ENCODE measurements at places on chromosomes 2 and 18.

DNA sequence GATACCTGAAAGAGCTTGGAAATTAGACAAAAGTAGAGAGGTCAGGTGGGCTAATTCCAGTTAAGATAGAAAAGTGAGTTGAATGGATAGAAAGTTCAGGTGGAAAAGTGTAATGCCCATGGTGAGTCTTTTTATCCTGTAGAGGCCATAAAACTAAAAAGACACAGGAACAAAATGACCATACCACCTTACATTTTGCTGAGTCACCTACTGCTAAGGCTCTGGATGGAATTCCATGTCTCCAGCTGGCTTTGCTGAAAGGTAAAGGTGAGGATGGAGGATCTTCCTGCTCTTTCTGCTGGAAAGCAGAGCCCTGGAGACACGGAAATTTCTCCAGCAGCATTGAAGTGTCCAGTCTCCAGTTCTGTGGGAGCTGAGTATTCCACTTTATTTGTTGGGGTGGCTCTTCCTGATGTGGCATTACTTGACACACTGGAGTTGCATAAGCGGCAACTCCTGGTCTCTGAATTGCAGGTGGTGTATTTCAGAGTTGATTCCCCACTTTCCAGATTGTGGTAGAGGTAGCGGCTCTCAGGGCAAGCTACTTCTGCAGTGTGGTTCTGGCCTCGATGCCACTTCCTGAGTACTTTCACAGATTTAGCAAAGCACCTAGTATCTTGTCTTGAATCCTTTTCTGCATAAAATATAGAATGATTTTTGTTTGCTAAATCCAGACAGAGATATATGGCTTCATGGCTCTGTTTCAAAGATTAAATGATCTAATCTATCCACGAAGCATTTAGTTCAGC lies 10.7 kb downstream of the IL1RL2 start:
- no peak for DNase-seq

GRCh38 chr2:46849046-46849715 lies 66.4 kb downstream of the MCFD2 start:
- no peak for DNase-seq

- DNase-seq: no peak
Observed at GRCh38 chr2:152542995-152543481, 174.2 kb downstream of the PRPF40A start.

DNA sequence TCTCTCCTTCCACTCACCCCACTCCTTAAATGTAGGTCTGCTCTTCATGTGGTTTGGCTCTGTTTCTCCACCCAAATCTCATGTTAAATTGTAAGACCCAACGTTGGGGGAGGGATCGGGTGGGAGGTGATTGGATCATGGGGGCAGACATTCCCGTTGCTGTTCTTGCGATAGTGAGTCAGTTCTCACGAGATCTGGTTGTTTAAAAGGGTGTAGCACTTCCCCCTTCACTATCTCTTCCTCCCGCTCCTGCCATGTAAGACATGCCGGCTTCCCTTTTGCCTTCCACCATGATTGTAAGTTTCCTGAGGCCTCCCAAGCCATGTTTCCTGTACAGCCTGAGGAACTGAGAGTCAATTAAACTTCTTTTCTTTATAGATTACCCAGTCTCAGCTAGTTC lies 1044.5 kb upstream of the POU3F3 start:
- no peak for DNase-seq

GRCh38 chr2:185857691-185858090 lies 119.1 kb downstream of the FSIP2 start:
- no peak for DNase-seq

DNA sequence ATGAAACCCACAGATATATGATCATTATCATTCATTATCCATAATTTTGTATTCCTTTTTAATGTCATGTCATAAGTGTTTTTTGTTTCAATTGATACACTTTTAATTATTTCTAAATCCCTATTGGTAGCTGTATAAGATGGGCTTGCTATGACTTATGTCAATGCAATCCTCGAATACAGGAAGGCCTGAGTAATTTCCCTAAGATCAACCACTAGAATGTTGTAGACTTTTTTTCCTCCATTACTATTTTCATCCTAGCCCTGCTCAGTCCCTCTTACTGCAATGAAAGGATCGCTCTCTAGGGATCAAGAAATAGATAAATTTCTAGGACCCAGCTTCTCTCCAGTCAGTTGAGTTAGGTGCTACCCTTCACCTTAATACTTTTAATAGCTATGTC lies 186.3 kb downstream of the KCNE4 start:
- no peak for DNase-seq

- no peak for DNase-seq
Observed at GRCh38 chr2:45342-46130, 769 bp downstream of the FAM110C start.

DNA sequence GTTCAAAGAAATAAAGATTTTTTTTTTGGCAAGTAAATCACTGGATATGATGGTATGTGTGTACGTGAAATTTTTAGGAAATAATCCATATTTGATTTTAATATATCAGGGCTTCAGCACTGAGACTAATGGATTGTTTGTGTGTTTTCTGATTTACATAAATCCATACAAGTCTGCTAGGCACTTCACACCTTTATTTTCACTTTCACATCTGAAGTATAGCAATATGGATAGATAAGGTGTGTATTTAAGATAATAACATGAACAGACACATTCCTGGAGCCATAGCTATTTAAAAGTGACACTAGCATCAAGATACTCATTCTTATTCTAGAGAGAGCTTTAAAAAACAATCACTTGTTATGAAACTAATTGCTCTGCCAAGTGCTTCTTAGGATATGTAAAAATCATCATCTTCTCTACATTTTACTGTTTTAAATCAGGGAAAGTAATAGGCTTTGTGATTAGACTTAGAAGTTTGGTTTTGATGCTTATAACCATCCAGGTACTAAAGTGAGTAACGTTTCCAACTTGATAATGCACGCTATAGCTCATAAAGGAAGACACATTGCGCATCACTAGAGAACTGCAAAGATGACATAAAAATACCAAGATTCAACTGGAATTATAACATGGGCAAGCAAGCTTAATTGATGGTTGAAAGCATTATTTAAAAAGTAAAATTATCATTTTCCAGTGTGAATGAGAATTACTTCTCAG lies 208.9 kb downstream of the ZEB2 start:
- no peak for DNase-seq

DNA sequence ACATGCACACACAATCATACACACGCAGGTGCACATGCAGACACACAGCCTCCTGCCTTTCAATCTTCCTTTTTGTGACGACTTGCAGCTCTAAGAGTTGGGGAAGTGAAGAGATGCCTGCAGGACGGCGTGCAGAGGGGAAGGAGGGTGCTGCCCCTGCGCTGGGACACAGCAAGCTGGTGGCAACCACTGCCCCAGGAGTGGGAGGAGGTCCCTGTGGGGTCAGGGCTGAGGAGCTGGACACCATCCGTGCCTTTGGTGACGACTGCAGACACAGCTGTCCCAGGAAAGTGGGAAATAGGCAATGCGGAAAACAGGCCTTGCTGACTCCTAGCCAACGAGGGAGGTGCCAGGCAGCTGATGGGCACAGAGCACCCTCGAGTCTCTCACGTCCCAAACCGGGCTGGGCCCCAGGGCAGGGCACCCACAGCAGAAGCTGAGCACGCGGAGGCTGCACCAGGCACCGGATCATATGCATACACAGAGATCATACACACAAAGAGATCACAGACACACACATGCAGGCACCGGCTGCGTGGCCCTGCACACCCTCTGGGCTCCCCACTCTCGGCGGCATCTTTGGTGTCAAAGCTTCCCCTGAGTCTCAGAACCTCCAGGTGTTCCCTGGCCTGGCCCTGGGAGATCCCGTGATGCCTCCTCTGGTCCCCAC lies 146.1 kb downstream of the PXDN start:
- no peak for DNase-seq

- no peak for DNase-seq
Observed at GRCh38 chr2:86624267-86624547, 542 bp upstream of the RNF103 start.

DNA sequence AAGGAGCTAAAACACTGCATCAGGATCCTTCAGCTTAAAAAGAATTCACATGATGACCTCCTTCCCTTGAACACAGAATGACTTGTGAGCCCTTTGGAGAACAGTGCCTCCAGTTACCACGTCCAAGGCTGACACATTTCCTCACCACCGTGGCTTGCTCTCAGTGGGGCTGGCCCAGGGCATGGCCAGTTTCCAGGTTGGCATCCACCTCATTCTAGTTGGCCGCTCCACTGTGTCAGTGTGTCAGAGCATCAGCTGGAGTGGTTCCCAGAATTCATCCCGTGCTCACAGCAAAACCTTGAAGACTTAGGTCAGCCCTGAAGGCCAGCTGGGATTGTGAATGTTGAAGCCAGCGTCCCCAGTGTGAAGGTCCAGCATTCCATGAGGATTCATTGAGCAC lies 158.5 kb downstream of the INSIG2 start:
- DNase-seq: no peak

DNA sequence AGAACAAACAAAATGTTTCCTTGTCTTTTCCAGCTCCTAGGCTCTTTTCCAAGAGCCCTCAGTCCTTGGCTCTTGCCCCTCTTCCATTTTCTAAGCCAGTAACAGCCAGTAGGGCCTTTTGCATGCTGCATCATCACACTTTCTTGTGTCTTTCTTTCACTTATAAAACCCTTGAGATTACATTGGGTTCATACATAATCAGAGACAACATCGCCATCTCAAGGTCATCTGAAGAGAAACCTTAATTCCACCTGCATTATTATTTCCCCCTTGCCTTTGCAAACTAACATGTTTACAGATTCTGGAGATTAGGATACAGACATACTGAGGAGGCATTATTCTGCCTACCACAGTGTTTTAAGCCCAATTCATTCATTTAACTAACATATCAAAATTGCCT lies 697.3 kb downstream of the TRIB2 start:
- no peak for DNase-seq

- no peak for DNase-seq
Observed at GRCh38 chr2:5877360-5877759, 185.2 kb downstream of the SOX11 start.

DNA sequence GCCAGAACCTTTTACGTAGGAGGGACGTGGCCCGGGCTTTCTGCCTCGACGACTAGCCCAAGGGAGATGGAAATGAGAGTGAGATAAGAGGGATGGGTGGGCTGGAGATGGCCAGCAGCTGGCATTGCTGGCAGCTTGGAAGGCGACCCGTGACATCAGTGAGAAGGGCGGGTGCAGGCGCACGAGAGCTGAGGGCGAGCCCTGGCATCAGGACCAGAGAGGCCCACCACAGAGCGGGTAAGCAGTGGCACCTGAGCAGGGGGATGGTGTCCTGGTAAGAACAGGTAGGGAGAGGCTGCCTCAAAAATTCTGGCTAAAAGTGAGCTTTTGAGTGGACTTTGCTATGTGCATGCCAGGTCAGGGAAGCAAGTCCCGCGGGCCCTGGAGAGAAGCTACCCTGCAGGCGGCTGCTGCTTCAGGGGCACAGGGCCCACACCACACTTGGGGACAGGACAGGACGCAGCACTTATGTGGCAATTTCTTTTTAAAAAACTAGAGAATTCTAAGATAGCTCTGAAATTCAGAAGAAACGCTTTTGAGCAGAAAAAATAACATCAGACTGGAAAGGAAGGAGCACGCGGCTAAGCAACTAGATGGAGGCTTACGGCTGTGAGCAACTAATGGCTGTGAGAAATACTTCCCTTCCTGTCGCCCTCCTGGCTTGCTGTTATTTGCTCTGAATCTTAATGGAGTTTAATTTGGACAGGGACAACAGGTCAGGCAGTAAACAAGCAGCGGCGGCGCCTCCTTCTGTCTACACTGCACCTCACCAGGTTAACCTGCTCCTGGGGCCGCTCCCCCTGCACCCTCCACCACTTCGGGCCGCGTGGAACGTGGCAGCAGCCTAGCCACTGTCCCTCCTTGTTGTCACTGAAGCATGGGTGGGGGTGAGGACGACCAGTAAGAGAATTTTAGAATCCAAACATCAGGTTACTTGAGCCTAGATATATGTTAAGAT lies 20.5 kb downstream of the THAP4 start:
- no peak for DNase-seq

- DNase-seq: peak; percentile 76
Observed at GRCh38 chr2:98460573-98461497, 16.2 kb downstream of the INPP4A start.

DNA sequence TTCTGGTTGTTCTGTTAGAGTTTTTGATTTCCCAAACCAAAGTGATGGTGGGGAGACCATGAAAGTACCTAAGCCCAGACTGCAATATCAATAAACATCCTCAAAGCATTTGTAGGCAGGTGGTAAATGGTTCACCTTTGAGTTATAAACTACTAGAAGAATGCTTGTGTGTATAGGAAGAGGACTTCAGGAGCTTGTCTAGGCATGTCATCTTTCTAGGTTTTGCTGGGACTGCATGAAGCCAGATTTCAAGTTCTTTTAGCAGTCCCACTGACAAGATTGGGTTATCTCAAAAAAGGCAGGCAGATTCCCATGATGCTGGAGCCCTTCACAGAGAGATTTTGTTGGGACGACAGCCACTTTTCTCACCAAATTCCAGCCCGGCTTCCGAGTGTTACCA lies 135.3 kb downstream of the KCNE4 start:
- DNase-seq: no peak

DNA sequence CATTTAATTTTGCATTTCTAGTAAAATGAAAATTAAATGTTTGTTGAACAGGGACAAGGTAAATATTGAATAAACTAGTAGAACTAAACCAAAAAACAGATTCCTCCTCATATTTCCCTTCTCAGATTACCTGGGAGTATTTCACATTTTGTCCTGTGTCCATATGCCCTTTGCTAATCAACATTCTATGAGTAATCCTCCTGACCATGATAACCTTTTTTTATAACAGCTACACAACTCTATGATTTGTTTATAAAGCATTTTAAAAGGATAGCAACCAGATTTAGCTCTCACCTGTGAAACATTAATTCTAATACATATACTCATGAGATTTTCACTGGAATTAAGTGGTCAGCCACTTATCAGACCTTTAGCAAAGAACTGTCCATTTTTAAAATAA lies 7.1 kb upstream of the DSG2 start:
- DNase-seq: no peak

DNA sequence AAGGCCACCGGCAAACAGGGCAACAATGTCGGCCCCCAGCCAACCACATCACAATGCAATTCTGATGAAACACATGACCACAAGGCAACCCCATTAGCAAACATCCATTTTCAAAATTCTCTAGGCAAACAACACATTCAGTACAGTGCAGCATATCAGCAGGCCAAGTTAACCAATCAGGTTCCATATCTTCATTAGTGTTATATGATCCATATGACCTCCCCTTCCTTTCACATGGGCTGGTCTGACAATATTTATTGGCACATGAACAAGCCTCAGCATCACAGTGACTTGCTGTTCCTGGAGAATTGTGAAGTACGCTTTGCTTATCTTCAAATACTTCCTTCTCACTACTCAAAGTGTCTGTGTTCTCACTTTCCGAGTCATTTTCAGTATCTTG lies 19.8 kb downstream of the RNF103 start:
- no peak for DNase-seq

GRCh38 chr2:175366815-175367214 lies 185.3 kb upstream of the ATP5MC3 start:
- DNase-seq: peak; percentile 54
